Subcutaneous preadipocyte (primary cell): ENCODE measurements at places on chromosomes 3 and 15. TPM values are rescaled to one million over a fixed set of nuclear protein-coding genes. Genes with fewer than 3 reads are reported as not detected.

ZPLD1 gene
- not detected in 2 replicates for total RNA-seq

LRIG1 gene
- 7.0 and 9.6 TPM in 2 replicates for total RNA-seq

PHC3 gene
- 32.7 and 33.2 TPM in 2 replicates for total RNA-seq

TUSC7 gene
- not detected in 2 replicates for total RNA-seq

HYAL1 gene
- total RNA-seq = 2.7 and 3.7 TPM in 2 replicates
